Uterus (tissue), 4 donors: ENCODE measurements at places on chromosomes 13 and 19. TPM values are rescaled to one million over a fixed set of nuclear protein-coding genes. Genes with fewer than 3 reads are reported as not detected.

GRCh38 chr13:75149776-75150175 is 332.2 kb downstream of the TBC1D4 start:
- DNase-seq: no peak

- no peak for DNase-seq
These were observed 274.7 kb upstream of the SOX21 start for GRCh38 chr13:94987081-94987480.

DNA sequence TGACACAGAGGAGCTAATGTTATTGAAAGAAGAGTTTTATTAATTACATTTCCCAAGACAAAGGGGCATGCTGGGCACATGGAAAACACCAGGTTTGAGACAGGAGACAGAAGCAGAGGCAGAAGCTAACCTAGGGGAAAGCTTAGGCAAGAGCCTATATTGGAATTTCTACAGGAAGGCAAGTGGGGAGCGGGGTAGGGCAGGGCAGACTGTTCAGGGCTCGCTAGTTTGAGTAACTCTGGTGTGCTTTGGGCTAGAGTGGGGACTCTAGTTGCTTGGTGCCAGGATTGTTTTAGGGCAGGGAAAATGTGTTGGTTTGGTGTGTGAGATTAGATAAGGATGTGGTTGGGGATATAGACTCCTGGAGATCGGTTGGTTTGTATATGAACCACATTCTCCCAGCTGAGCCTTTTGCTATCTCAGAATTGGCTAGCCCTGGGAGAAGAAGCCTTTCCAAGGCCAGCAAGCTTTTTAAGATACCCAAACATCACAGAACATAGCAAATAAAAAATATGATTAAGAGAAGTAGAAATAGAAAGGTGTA is 8.4 kb upstream of the UFM1 start:
- DNase-seq: no peak

The COX6B1 gene
- 197 TPM for total RNA-seq

The GPR4 gene
- total RNA-seq: 0.62 TPM

GRCh38 chr13:20128459-20128931 is 32.4 kb downstream of the GJA3 start:
- no peak for DNase-seq

The SIGLEC8 gene
- total RNA-seq: 0.21 TPM

DNA sequence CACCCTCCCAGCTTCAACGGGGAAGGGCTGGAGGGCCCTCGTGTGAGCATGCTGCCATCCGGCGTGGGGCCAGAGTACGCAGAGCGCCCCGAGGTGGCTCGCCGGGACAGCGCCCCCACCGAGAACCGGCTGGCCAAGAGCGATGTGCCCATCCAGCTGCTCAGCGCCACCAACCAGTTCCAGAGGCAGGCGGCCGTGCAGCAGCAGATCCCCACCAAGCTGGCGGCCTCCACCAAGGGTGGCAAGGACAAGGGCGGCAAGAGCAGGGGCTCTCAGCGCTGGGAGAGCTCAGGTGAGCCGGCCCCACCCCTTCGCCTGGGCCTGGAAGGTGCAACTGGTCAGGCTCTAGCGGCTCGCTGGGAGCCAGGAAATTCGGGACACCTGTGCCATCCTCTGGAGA is 20.0 kb downstream of the PEX11G start:
- DNase-seq: no peak

The LRRC8E gene
- total RNA-seq: not detected

The COL5A3 gene
- total RNA-seq: 38.5 TPM

GRCh38 chr13:109090796-109091195 is 461.4 kb downstream of the MYO16 start:
- no peak for DNase-seq

DNA sequence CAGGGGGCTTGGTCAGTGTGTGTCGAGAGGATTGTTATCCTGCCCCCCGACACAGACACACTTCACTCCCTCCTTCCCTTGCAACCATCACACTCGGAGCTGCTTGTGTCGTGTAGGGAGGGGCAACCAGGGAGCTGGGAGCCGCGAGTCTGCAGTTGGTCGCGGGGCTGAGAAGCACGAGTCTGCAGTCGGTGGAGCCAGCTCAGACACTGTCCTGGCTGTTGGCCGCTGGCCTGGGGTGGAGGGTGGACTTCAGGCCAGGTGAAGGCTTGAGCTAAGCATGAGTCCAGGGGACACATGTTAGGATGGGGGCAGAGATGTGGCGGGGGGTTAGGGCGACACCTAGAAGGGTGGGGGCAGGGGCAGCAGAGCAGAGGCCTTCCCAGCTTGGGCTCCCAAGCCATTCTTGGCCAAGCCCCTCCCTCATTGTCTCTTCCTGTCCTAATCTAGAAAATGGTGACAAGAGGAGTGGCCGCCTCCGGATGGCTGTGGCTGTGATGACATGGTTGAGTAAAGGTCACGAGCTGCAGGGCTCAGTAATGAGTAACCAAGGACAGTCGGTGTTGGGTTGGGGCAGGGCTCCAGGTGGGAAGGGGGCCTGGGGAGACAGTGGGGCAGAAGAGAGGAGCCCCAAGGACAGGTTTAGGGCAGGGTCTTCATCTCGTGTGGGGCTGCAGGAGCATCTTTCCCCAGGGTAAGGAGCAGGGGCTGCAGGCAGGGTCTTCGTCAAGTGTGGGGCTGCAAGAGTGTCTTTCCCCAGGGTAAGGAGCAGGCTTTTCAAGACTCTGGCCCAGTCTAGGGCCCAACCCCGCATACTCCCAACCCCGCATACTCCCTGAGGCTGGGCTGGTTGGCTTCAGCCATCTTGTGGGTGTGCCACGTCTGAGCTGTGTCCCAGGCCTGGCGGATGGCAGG is 8.6 kb downstream of the PPP5C start:
- DNase-seq: no peak

- no peak for DNase-seq
These were observed 30.8 kb downstream of the TMED1 start for GRCh38 chr19:10805065-10805757.

GRCh38 chr13:91648012-91648411 is 249.6 kb downstream of the GPC5 start:
- DNase-seq: no peak

GRCh38 chr13:79486433-79487188 is 5.7 kb downstream of the NDFIP2 start:
- no peak for DNase-seq

The IRGC gene
- not detected for total RNA-seq

The ZNF525 gene
- 15.0 TPM for total RNA-seq

DNA sequence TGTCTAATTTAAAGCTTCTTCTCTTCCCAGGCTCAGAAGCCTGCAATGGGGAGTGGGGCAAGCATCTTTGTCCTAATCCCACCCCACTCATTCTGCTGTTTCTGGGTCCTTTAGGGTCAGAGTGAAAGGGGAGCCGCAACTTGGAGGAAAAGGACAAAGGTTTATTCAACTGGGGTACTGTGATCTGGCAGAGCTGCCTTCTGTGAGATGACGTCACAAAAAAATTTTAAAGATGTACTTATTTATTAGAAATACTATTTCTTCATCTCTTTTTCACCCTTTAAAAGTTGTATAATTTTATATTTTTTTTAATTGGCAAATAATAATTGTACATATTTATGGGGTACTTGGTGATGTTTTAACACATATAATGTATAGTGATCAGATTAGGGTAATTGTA is 302.6 kb downstream of the TDRD3 start:
- no peak for DNase-seq

GRCh38 chr13:68588623-68589022 is 1358.5 kb upstream of the PCDH9 start:
- no peak for DNase-seq

The LSM4 gene
- 87.8 TPM for total RNA-seq

GRCh38 chr19:49861541-49862378 is 5.6 kb downstream of the PNKP start:
- DNase-seq: peak; percentile 18

DNA sequence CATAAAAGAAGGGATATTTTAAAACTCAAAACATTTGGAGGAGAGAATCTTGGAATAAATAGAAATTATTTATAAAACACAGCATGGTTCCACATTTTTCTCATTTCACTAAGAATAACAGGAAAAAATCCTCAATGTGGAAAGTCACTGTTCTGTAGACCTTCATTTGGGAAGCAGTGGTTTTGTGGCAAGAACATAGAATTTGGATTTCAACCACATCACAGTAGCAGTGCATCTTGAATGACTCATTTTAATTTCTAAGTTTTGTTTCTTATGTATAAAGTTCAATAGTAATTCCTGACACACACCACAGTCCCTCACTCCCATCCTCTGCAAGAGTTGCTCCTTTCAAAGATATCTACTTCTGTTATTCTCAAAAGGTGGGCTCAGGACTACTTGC is 264.0 kb downstream of the ENOX1 start:
- no peak for DNase-seq

DNA sequence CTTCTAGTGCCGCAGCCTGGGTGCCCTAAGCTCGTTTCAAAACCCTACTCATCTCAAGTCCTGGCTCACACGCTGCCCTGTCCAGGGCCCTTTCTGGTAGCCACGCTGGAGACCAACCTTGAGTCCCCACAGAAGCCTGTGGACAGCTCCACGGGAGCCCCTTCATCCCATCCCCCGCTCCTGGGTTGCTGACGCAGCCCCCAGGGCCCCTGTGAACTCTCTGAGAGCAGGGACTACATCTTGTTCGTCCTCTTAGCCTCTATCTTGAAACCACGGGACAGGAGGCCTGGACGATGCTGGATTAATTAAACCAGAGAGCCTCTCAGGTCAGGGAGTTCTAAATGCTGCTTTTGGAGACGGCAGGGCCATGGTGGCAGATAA is 7.4 kb downstream of the MLLT1 start:
- DNase-seq: peak; percentile 35

DNA sequence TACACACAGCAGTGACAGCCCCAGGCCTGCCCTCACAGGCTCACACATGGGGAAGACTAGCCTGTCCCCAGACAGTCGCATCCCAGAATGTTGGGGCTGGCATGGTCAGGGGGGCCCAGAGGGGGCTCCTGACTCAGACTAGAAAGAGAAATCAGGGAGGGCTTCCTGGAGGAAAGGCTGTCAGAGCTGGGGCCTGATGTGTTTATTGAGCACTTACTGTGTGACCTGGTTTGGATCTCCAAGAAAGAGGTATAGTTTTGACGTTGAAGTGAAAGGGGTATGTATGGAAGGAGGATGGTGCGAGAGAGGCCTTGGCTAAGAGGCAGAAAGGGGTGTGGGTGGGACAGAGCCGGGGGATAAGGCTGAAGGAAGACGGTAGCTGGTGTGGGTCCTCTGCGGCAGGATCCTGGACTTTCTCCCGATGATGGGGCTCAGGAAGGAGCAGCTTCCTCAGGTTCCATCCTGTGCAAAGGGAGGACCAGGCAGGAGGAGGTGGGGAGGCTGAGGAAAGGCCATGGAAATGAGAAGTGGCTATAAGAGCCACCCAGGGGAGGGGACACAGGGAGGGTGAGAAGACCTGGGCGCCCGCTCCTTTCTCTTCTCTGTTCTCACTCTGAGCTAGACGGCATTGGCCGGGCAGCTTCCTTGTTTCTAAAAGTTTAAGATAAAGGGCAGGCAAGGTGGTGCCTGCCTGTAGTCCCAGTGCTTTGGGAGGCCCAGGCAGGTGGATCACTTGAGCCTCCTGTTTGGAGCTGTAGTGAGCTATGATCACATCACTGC is 16.1 kb upstream of the BCL3 start:
- no peak for DNase-seq

- DNase-seq: peak; percentile 49
These were observed 15.2 kb upstream of the PAK4 start for GRCh38 chr19:39110263-39110967.

DNA sequence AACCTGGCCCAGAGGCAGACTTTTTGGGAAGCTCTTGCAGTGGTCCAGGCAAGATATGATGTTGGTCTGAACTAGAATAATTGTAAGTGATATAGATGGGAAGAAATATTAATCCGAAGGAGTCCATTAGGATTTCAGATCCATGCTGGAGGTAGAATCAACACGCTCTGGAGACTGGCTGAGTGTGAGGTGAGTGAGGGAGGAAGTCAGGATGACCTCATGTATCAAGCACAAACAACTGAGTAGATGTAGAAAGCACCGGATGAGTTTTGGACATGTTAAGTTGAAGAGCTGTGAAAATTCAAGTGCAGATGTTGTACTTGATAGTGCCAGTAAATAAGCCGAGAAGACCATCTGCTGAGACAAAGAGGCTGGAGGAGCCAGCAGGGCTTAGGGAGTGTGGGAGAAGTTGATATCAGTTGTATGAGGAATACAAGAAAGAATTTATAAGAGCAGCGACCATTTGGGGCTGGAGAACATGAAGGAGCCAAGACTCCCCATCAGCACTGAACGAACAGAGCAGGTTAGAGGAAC is 5.3 kb upstream of the CNMD start:
- no peak for DNase-seq

The CASP14 gene
- not detected for total RNA-seq

- no peak for DNase-seq
These were observed 33.4 kb downstream of the STK24 start for GRCh38 chr13:98543378-98544103.

DNA sequence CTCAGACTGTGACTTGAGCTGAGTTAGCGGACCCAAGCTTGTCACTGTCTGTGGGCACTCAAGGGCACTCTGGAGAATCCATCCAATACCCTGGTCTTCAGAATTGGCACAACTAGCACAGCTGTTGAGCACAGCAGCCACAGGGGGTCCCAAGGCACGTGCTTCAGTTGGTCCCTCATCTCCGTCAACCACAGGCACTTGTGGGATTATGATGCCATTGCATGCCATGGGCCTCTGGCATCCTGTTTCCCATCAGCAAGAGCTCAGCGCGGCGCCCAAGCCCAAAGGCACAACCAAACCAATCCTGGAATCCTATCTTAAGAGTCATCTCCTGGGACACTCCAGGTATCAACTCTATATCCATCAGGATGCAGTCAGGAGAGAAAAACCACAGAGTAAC is 3.7 kb upstream of the B3GNT8 start:
- no peak for DNase-seq

GRCh38 chr19:35011091-35011689 is 11.1 kb downstream of the GRAMD1A start:
- DNase-seq: no peak

The NLRP4 gene
- total RNA-seq: not detected

- no peak for DNase-seq
These were observed 599 bp downstream of the C19orf12 start for GRCh38 chr19:29714371-29714952.

GRCh38 chr19:7969555-7969939 is 26.1 kb upstream of the TIMM44 start:
- DNase-seq: no peak

- no peak for DNase-seq
These were observed 277.8 kb downstream of the FOXO1 start for GRCh38 chr13:40388617-40389016.
